Colonic mucosa (tissue), 4 donors: ENCODE measurements at places on chromosomes 16 and 17. TPM values are rescaled to one million over a fixed set of nuclear protein-coding genes. Genes with fewer than 3 reads are reported as not detected.

ITGB4 gene
- total RNA-seq: 272 TPM

POLR2A gene
- 137 TPM for total RNA-seq

- no peaks in the 10 kb centered on the region for H3K4me1 ChIP-seq
- no peak for DNase-seq
- H3K27me3 ChIP-seq: no peaks in the 10 kb centered on the region
These were observed 11.5 kb upstream of the LONP2 start for GRCh38 chr16:48232493-48233040.

PER1 gene
- total RNA-seq: 43.6 TPM

DNA sequence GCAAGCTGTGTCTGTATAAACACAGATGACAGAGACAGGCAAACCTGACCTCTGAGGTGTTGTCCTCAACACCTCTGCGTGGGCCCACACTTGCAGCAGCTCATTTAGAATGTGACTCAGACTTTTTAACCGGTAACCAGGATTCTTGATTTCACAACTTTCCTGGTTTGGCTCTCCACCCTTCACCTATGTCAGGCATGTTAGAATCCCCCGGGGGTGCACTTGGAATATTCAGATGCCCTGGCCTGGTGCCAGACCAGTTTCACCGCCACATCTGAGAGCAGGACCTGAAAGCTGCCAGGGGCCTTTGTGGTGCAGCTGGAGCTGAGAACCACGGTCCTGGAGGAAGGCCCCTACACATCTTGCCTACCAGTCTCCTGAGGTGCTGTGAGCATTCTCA lies 4.8 kb downstream of the DHODH start:
- H3K27me3 ChIP-seq: no peaks in the 10 kb centered on the region
- H3K36me3 ChIP-seq: no peaks in the 10 kb centered on the region
- H3K4me3 ChIP-seq: no peak overlapping the region
- no peaks in the 10 kb centered on the region for H3K4me1 ChIP-seq

- DNase-seq: no peak
- peaks cover 45% of the 10 kb centered on the region for H3K27me3 ChIP-seq
These were observed 2.3 kb downstream of the SALL1 start for GRCh38 chr16:51148678-51149228.

NPIPB9 gene
- total RNA-seq: 3.4 TPM

DNA sequence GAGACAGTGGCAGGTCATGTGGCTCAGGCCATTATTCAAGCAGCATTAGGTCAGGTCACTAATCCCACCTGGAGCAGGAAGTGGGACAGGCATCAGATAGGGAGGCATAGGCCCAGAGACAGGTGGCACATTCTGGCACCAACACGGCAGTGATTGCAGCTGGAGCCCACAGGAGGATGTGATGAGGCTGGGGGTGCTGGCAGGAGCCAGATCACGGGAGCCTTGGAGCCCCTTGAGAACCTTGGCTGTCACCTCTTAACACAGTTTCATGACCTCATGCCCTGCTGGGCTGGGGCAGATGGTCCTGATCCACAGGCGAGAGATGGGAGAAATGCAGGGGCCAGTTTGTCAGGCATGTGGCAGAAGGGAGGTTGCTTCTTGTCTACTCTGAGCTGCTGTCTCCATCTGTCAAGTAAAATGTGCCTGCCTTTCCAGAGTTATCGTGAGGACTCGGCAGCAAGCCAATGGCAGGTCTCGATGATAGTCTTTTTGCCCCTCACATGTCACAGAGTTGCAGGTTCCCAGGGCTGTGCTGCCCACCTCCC lies 109.6 kb downstream of the CLEC16A start:
- peaks cover 2% of the 10 kb centered on the region for H3K4me1 ChIP-seq
- no peak overlapping the region for H3K4me3 ChIP-seq
- H3K36me3 ChIP-seq: no peaks in the 10 kb centered on the region
- H3K27ac ChIP-seq: no peak overlapping the region
- H3K27me3 ChIP-seq: no peaks in the 10 kb centered on the region
- DNase-seq: no peak

DNA sequence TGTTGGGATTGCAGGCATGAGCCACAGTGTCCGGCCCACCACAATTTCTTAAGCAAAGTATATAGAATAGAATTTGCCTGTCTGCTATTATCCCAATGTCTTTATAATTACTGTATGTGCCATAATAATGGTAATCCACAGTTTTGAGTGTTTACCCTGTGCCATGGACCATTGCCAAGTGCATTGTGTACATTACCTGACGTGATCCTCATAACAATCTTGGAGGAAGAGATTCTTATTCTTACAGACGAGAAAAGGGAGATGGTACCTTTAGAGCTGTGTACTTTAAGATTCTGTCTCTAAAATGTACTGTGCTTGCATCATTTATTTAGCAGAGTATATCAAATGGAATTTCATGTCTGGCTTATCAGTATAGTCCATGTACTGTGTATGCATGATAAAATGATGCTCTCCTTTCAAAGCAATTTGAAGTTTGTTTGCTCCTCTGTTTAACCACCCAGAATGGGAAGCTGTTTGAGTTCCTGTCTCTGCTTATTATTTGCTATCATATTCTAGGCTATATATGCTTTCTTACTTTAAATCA lies 13.8 kb upstream of the CDR2 start:
- H3K4me1 ChIP-seq: no peaks in the 10 kb centered on the region
- H3K27me3 ChIP-seq: no peaks in the 10 kb centered on the region
- H3K36me3 ChIP-seq: no peaks in the 10 kb centered on the region
- DNase-seq: no peak
- no peak overlapping the region for H3K4me3 ChIP-seq

DNA sequence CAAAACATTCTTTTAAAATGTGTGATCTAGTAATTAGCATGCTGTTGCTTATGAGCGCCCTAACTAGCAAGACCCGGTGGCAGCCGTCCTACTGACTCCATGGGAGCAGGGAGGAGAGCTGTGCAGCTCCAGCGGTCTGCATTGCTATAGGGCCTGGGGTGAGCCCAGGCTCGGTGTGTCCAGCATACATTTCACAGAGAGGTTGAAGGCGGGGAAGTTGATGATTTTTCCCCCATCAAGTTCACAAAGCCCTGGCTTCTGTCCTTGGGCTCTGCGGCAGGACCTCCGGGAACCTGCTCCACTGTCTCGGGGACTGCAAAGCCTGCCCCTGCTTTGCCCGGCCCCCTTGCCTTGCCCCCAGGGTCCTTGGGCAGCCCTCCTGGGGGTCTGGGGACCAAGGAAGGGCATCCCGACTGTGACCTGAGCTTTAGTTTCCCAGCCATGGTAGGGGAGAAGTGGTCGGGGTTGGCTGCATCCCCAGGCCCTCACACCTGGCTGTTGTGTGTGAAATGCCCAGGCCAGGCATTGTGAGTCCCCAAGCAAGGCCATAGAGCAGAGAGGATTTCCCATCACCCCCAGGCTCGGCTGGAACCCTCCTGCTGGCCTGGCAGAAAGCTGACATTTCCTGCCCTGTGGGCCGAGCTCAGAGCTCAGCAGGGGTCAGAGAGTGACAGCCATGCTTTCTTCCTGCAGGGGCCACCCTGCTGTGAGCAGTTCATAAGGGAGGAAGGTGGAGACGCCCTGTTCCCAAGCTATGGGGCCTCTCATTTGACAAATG lies 24.8 kb downstream of the KCNJ12 start:
- no peaks in the 10 kb centered on the region for H3K36me3 ChIP-seq
- no peak for DNase-seq
- H3K4me3 ChIP-seq: no peak overlapping the region
- no peaks in the 10 kb centered on the region for H3K27me3 ChIP-seq

GRCh38 chr16:84724606-84725309 lies 25.0 kb downstream of the USP10 start:
- peak overlapping the region; percentile 56 for H3K27ac ChIP-seq
- no peaks in the 10 kb centered on the region for H3K27me3 ChIP-seq
- peaks cover 15% of the 10 kb centered on the region for H3K4me1 ChIP-seq
- no peaks in the 10 kb centered on the region for H3K36me3 ChIP-seq
- no peak overlapping the region for H3K4me3 ChIP-seq

DNA sequence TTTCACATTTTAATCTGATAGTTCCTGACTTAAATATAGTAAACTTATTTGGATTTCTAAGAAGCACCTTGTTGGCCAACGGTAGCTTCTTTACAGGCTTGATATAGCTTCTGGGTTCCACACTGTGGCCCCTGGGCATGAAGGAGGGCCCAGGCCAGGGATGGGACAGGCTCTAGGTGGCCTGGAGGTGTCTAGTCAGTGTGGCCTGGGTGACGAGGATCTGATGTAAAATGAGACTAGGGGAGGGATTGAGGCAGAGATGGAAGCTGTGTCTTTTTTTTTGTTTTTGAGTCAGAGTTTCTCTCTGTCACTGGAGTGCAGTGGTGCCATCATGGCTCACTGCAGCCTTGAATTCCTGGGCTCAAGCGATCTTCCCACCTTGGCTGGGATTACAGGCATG lies 187.0 kb downstream of the PRKCB start:
- no peak overlapping the region for H3K4me3 ChIP-seq
- no peaks in the 10 kb centered on the region for H3K4me1 ChIP-seq
- no peak for DNase-seq
- no peak overlapping the region for H3K27ac ChIP-seq
- H3K36me3 ChIP-seq: no peaks in the 10 kb centered on the region
- H3K27me3 ChIP-seq: no peaks in the 10 kb centered on the region

DNA sequence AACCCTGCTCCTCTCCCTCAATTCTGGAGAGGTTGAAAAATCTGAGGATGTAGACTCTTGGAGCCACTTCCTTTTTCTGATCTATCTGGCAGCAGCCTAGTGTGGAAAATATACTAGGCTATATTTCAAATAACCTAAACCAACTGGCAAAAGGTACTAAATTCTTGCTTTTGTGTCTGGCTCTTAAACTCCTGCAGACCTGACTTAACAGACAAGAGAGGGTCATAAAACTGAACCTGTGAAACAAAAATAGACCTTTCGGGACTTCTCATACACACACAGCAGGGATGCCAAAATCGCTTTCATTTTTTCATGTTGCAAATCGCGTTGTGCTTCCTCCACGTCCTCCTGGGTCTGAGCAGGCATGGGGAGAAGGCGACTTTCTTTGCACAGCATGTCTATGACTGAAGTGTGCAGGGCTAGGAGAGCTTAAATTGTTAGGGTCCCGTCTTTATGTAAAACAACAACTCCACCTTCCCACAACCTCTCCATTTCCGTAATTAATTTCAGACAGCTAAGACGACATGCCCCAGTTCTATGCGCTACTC lies 520.7 kb upstream of the PSMD7 start:
- no peak for DNase-seq
- H3K27me3 ChIP-seq: no peaks in the 10 kb centered on the region

- no peaks in the 10 kb centered on the region for H3K4me1 ChIP-seq
- no peak for DNase-seq
- H3K36me3 ChIP-seq: no peaks in the 10 kb centered on the region
These were observed 13.3 kb upstream of the CSNK2A2 start for GRCh38 chr16:58211245-58211644.

DNA sequence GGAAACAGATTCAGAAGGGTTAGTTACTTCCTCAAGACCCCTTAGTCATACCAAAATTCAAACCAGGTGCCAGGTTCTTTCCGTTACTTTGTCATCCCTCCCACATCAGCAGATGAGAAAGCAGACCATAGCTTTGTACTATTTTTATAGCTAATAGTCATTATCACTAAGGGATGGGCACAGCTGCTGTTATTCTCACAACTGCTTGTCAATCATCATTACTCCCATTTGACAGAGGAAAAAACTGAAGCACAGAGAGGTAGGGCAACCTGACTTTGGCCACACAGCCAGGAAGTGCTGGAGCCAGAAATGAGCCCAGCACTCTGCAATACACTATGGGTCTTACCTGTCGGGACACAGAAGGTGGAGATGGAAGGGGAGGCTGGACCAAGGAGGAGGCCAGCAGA lies 30.0 kb downstream of the TEKT5 start:
- H3K27ac ChIP-seq: no peak overlapping the region
- no peaks in the 10 kb centered on the region for H3K4me1 ChIP-seq
- H3K4me3 ChIP-seq: no peak overlapping the region
- H3K36me3 ChIP-seq: no peaks in the 10 kb centered on the region

LASP1 gene
- total RNA-seq: 330 TPM
